ENCODE measurements at places on chromosomes 16 and 17.

- no peak for DNase-seq
Measured at GRCh38 chr17:79147746-79148506, 73.3 kb downstream of the ENGASE start.

- no peak for DNase-seq
Measured at GRCh38 chr16:59690216-59690615, 956.1 kb upstream of the GOT2 start.

- DNase-seq: no peak
Measured at GRCh38 chr17:31387438-31387837, 4.0 kb upstream of the RAB11FIP4 start.

- DNase-seq: no peak
Measured at GRCh38 chr16:86836503-86837129, 258.3 kb downstream of the FOXL1 start.

- DNase-seq: no peak
Measured at GRCh38 chr17:6046431-6046830, 23.7 kb upstream of the WSCD1 start.

DNA sequence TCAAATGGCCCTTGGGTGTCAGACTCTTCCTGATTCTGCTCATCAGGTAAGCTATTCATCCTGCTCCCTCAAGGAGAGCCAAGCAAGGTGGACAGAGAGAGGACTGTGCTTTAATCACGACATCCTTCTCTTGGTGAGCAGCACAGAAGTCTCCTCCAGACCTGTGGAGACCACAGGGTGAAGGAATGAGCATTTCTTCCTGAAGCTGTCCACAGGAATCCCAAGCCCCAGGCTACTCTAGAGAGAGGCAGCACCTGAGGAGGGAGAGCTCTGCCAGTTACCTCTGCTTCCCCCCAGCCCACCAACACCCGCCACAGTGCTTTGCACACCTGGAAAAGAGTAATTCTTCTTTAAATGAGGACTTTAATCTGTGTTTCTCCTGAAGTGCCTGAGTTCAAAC lies 100.0 kb downstream of the PARN start:
- DNase-seq: no peak

DNA sequence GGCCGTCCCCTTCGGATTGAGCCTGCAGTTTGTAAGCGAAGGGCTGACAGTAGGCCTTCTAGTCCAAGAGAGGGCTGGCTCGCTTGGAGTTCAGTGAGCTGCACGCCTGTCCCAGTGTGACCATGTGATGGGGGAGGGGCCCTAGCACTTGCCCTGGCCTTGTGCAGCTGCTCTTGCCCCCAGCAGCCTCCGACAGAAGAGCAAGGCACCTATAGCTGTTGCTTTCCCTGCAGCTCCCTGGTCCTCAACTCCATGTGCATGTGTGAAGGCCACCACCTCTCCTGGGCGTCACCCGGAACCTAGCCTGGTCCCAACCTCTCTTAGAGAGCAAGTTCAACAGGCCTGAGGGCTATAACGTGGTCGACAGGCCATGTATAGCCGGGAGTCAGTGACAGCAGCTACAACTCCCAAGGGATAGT lies 5.6 kb downstream of the SPHK1 start:
- DNase-seq: no peak

GRCh38 chr17:2983255-2983654 lies 80.2 kb downstream of the OR1D5 start:
- DNase-seq: no peak

GRCh38 chr17:44417553-44417952 lies 28.1 kb upstream of the ITGA2B start:
- no peak for DNase-seq

- no peak for DNase-seq
Measured at GRCh38 chr17:82328141-82328993, 5.2 kb downstream of the SECTM1 start.

DNA sequence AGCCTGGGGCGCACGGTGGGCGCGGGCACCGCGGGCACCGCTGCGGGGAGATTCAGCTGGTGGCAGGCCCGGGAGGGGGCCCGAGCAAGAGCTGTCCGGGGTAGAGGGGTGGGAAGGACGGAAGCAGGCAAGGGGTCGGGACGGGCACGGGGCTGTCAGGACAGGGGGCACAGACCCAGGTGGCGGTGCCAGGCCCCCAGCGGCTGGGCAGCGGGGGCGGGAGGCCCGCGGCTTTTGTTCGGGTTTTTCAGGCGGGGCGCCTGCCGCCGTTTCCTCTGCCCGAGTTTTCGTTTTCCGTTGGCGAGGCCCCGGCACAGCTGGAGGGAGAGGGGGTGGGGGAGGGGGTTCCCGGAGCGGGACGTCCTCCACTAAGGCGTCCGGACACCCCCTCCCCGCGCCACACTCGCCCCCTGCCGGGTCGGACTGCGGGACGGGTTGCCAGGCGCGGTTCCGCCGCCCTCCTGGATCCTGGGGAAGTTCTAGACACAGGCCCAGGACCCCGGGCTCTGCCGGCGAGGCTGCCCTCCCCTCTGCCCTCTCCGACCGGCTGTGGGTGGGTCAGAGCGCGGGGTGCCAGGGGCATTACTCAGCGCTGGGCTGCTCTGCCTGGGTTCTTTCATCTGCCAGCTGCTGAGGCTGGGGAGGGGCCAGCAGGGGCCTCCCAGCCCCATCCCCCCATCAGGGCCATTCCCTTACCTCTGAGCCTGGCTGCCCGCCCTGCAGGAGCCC lies 543 bp downstream of the ARHGAP23 start:
- no peak for DNase-seq

DNA sequence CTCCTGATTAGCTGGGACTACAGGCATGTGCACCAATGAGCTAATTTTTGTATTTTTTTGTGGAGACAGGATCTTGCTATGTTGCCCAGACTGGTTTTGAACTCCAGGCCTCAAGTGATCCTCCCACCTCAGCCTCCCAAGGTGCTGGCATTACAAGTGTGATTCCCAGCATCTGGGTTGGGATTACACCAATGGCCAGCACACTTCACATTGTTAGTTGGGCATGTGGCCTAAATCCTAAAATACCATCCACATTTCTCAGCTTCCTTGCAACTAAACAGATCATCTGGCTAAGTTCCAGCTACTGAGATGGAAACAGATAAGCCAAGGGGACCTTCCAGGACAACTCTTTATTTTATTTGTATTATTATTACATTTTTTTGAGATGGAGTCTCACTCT lies 9.9 kb downstream of the RABEP2 start:
- DNase-seq: no peak

GRCh38 chr16:62077998-62078397 lies 41.8 kb upstream of the CDH8 start:
- no peak for DNase-seq

GRCh38 chr17:77117415-77117814 lies 23.4 kb upstream of the SEC14L1 start:
- no peak for DNase-seq

DNA sequence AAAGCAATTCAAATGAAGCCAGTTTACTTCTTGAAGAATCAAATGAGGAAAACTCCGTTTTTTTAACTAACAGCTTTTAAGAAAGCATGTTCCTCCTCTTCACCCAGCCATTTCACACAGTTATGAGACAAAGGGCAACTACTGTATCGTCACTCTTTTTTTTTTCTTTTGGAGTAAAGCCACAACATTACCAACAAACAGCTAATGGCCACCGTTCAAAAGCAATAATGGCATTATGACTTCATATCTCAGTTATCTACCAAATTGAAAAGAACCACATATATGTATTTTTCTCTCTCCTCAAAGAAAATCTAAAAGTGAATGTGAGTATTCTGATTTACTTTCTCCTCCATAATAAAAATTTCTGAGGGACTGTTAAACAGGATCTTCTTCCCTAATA lies 14.5 kb downstream of the GRB2 start:
- no peak for DNase-seq

DNA sequence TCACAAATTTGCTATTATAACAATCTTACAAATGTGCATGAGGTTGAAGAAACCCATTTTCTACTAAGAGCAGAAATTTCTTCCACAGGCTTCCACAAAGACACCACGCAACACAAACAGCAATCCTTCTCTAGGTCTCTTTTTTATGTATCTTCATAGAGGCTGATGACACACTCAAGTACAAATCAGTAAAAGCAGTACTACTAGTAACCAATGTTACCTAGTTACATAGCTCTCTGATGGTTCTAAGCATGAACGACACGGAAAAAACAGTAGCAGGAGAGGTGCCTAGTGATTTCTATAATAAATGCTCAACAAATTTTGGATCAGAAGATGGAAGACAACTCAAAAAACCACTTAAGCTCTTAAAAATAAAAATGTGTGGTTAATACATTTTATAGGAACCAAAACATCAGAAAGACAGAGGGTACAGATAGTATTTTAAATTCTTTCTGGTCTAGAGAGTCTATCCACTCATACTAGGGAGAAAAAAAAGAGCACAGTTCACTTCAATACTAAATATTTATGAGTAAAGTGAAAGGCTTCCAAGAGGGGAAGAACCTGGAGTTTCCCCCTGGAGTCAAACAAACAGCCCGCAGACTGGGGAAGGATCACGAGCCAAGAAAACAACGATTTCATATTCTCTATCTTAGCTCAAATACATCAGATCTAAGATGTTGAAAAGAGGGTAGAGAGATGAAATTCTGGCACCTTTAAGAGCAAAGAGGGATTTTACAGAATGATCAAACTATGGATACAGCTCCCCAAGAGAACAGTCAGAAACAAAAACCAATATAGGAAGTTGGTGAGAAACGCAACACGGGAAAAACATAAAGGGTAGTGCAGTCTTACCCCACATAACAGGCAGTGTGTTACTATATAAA lies 40.2 kb downstream of the SMG6 start:
- DNase-seq: no peak

GRCh38 chr17:32870969-32871368 lies 6.0 kb downstream of the MYO1D start:
- DNase-seq: no peak

DNA sequence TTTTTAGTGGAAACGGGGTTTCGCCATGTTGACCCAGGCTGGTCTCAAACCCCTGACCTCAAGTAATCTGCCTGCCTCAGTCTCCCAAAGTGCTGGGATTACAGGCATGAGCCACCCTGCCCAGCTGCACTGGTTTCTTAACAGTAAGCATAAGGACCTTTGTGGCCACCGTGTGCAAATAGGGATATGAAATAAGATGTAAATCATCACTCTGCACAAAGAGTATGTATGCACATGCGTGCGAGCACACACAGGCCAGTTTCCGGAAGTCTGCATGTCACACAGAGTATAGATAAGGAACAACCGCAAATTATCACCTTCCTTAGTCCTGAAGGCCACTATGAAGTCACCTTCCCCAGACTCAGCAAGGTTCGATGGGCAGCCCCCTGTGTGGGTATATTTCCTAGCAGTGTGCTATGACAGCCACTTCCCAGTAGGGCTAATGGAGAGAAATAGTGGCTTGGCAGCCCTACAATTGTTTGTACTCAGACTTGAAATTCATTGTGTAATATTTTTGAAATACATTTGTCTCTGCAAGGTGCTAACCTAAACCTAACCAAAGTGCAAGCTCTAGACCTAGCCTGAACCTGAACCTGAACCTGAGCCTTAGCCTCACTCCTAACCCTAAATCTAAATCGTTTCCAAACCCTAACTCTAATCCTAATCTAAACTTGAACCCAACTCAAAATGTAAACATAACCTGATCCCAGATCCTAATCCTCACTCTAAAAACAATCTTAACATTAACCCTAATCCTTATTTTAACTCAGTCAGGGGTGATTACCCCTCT lies 48.4 kb upstream of the SKAP1 start:
- no peak for DNase-seq

DNA sequence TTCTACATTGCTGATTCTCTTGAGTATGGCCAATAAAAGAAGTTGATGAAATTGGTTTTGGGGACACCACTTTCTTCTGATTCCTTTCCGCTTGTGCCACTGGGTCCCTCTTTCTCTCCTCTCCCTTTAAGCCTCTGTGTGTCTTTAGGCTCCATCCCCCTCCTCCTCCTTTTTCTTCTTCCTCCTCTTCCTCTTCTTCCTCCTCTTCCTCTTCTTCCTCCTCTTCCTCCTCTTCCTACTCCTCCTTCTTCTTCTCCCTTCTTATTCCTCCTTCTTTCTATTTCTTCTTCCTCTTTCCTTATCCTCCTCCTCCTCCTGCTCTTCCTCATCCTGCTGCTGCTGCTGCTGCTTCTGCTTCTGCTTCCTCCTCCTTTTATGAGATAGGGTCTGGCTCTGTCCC lies 93.7 kb downstream of the CHD9NB start:
- no peak for DNase-seq

DNA sequence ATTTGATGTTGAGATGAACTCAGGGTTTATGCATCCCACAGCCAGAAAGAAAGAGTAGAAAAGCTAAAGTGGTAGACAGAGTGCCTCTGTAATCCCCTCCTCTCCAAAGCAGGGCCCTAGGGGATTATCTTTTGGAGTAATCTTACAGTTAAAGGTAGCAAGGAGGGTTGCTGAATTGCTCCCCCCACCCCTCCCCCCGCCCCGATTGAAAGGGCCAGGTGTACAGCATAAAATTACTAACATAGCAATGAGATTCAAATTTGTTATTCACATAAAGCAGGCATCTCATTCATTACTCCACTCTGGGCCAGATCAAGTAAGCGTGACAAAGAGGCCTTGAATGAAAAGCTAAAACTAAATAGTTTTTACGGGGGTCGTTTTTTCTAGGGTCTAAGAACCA lies 72.7 kb downstream of the STH start:
- no peak for DNase-seq

- DNase-seq: no peak
Measured at GRCh38 chr16:4800290-4801041, 2.0 kb downstream of the ROGDI start.

DNA sequence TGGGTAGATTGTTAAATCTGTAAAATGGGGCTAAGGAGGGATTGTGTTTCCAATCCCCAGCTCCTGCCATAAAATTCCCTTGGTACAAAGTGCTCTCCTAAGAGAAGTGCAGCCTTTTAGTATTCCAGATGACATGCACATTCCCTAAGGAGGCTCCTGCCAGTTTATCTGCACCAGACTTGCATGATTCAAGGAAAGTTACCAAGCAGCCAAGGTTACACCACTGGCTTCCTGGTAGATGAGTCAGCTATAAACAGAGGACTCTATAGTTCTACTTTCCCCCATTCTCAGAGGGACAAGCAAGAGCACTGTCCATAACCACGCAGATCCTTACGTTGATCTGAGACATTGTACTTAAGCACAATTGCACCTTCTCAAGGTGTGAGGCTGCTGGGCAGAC lies 1.9 kb downstream of the CALB2 start:
- DNase-seq: no peak

- DNase-seq: no peak
Measured at GRCh38 chr17:39639566-39640458, 2.9 kb downstream of the STARD3 start.

DNA sequence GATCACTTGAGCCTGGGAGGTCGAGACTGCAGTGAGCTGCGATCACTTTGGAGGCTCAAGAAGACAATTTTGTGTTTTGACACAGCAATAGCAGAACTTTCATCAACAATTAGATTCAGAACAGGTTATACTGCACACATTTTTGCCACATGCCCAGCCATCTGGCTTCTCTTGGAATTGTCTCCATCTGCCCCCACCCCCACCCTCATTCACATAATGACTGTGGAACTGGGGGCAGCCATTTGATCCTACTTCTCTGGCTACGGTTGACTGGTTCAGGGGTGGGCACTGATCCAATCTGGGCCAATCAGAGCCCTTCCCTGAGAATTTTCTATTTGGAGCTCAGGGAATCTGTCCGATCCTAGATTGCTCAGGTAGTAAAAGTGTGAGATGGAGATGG lies 14.0 kb downstream of the TMEM92 start:
- DNase-seq: no peak
